Trophoblast cell (in vitro differentiated cells and primary cell): ENCODE measurements at places on chromosomes 13 and 19.

DNA sequence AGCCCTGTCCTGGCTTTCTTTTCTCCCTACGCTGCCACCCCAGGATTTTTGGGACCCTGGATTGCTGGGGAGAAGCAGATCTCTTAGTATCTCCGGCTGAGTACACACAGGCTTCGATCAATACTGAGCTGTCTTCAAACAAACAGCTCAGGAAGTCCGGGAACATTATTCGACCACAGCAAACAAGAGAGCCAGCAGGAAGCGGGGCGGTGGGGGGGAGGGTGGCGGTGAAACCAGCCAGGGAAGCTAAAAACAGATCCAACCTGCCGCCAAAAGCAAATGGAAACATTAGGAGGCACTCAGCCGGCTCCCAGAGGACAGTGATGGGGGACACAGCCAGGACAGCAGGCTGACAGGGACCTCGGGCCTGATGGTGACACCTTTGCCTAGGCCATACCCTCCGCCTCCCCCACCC, 12.2 kb upstream of the BCAM start:
- no peak for DNase-seq

GRCh38 chr13:65093357-65093756, 2136.8 kb downstream of the PCDH9 start:
- DNase-seq: no peak

DNA sequence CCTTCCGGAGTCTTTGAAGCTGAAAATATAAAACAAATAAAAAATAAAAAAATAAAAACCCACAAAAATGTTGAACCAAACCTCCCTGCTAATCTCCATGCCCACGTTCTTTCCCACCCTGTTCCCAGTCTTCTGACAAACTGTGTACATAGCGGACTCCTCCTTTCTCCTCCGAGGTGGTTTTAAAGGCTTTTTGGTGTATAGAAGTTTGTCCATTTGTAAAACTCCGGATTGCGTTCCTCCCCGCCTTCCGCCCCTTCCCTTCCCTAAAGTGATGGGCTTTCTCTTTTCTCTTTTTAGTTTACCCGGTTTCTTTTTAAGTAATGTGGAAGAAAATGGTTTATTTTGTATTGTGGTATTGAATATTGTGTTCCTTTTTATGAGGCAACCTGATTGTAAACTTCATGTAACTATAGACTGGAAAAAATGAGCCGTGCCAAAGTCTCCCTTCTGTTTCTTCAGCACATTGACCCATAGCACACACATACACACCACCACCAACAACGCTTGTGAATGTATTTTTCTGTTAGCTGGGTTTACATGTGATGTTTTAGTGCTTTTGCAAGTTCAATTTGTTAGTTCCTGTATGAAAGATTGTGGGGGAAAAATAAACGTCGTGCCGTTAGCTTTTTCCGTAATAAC, 4.4 kb downstream of the ZIC2 start:
- no peak for DNase-seq

DNA sequence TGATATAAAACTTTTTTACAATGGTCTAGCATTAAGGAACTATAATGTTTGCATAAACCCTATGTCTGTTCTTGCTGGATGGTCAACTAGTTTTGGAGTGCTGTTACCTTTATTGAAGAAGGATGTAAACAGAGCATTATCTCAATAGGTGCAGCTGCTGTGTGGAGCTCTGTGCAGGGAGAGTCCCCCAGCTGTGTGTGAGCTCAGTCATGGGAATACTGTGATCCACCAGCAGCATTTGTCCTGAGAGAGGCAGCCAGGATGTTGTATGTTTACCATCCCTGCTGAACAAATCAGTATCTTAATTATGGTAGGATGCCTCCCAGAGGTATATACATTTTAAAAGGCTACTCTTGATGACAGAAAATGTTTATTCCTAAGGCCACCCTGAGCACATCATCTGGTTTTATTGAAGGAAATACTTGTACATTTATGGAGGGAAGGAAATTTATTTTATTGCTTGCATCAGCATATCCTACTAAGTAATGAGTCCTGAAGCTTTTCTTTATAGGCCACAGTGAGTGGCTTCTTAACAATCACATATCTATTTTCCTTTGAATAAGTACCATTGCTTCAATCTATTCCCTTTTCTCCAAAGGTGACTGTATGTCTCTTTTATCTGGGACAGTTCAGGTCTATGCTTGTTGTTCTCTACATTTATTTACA, 11.7 kb downstream of the RAP2A start:
- no peak for DNase-seq

DNA sequence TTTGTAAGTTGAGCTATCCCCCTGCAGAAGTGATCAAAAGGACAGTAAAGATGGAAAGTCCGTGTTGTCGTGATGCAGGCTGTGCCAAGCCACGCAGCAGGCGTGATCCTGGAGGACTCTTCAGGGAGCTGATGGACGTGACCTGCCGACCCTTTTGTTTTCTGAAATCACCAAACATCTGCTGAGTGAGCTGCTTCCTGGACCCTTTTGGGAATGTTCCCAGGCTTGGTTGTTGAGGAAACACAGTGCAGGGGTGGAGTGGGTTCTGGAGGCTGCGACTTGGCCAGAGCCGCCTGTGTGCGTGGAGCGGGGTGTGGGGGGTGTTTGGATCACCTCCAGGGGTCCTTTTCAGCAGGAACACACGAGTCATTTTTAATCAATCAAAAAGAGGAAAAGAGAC, 15.4 kb upstream of the CPAMD8 start:
- DNase-seq: no peak

DNA sequence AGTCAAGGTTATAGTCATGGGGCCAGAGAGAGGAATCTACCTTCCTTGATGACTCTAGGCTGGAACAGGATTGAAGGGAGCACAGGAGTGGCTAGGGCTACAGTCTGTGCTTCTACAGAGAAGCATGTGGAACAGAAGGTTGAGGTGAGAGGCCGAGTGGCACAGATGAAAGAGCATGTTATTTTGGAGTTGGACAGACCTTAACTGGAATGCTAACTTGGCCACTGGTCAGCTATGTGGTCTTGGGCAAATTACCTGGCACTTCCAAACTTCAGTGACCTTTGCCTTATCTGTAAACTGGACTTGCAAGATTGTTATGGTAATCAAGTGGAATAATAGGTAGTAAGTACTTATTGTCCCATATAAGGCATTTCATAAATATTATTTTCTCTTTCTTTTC, 252.7 kb downstream of the KCNRG start:
- DNase-seq: peak; percentile 35

GRCh38 chr13:105971312-105971711, 564.1 kb downstream of the EFNB2 start:
- DNase-seq: no peak

DNA sequence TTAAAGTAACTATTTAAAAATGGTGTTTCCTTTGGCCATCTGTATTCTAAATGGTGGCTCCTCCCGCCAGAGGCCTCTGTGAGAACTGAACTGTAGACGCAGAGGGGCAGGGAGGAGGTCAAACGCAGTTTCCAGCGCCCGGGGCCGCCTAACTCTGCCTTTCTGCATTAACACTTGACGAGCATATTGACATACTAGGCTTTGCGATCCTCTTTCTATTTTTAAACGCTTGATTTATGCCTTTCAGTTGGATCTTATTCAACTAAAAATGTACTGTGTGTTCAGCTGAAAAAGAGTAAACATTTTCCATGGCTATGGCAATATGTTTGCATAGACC, 74.7 kb downstream of the SPACA7 start:
- no peak for DNase-seq

DNA sequence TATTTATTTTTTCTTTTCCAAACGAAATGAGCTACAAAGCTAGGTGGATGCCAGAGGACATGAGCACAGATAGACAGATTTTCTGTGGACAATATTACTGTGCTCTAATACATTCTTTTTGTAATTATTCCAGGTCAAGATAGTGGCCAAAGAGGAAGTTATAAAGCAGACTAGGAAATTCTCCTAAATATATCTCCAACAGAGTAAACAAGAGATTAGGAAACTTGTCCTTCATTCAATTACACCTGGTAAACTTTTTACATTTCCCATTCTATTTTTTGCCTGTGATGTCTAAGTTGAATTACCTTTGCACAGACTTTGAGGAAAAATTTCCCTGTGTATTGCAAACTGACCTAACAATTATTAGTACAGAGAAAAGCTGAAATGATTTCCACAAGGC, 905.5 kb upstream of the PCDH20 start:
- DNase-seq: no peak

DNA sequence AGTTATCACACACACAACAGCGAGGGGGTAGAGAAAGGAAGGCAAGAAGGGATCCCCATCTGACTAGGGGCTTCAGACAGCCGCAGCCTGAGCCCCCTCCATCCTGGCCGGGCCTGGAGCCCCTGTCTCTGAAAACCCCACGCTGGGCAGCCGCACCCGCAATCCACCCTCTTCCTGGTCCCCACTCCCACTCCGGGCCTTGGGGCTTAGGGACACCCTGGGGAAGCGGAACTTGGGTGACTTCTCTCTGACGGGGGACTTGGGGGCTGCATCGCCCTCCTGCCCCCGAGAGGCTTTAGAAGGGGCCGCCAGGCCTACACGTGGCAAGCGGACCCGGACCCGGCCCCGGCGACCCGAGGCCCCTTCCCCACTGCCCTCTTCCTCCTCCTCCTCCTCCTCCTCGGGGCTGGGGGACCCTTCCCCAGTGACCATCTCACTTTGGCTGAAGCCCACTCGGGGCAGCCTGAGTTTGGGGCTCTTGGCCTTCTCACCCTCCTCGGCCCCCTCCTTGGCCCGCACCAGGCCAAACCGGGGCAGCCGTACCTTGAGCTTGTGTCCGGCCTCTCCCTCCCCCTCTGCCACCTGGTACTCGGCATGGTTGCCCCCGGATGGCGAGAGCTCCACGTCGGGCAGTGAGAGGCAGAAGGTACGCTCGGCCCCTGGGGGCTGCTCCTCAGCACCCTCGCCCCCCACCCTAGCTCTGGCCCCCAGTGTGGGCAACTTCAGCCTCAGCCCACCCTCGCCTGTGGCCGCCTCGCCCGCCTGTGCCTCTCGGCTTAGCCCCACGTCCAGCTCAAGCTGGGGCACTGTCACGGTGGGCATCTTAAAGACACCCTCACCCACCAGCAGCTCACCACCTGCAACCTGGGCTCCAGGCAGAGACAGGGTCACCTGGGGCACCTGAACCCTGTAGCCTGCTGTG, 4.2 kb upstream of the HIPK4 start:
- DNase-seq: no peak

DNA sequence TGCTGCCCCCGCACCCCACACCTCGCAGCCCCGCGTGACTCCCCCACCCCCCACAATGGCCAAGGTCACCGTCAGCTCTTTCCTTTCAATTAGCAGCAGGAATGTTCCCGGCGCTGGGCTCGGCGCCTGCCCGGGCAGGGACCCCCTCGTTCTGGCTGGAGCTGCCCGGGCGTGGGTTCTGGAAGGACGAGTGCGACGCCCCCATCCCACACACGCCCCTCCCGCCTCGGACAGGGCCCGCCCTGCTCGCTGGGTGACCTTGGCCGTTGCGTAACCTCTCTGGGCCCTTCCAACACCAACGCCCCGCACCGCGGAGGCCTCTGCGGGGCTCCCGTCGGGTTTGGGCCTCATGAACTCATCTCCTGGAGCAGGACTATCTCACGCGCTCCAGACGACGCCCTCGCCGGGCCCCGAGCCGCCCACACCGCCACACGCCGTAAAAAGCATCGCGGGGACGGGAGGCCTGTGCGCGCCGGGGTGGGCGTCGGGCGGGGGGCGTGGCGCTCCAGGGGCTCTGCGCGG, 10.3 kb downstream of the PALM start:
- DNase-seq: no peak
